ENCODE measurements at places on chromosomes 3 and 15.

DNA sequence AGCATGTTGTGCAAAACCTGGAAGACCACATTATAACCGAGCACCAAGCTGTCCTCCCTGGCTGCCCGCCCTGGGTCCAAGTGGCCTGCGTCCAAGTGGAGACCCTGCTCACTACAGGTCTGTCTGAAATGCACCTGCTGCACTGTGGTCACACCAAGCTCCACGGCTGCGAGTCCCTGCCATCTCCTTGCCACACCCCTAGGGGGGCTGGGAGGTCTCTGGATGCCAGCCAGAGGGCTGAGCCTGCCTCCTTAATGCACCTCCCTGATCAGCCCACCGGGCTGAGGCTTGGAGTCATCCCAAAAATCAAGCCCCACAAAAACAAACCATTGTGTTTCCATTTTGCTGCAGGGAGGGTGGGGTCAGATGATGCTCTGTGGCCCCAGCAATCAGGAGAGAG lies 187.1 kb downstream of the MEGF11 start:
- DNase-seq = no peak

GRCh38 chr3:133361435-133361834 lies 38.4 kb upstream of the BFSP2 start:
- DNase-seq = no peak

DNA sequence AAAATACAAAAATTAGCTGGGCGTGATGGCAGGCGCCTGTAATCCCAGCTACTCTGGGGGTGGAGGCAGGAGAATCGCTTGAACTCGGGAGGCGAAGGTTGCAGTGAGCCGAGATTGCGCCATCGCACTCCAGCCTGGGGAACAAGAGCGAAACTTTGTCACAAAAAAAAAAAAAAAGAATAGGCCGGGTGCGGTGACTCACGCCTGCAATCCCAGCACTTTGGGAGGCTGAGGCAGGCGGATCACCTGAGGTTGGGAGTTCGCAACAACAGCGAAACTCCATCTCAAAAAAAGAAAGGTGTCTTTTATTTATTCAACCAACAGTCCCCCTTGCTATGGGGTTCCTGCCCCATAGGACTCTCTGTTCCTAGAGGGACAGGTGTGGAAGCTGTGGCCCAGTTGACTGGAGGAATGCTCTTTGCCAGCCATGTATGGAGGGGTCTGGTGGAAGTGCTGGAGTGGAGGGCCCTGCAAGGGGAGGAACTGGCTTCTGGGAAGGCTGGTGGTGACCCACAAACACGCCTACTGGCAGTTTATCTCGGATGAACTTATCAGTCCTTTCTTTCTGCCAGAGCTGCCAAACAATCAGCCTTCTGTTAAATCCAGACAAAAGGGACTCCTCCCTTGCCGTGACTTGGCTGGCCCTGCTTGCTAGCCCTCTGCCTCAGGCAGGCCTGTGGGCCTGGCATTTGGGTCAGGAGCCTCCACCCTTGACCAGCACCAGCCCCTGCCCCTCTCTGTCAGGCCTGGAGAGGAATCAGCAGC lies 4.6 kb upstream of the DAG1 start:
- DNase-seq = peak; percentile 81

DNA sequence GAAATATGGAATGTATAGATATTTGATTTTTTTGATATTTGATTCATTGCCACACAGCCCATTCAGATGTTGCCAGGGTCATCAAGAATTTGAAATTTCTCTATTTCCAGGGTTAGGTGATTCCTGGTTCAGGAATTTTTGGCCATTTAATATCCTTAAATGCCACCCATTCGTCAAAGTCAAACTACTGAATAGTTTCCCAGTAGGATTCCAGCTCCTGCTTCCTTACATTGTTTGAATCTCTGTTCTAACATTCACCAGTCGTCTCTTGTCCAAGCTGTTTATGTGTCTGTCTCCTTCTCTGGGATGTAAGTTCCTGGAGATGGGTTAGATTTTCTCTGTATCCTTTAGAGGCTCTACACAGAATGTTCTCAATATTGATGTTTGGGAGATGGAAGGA lies 124.9 kb upstream of the TLE3 start:
- no peak for DNase-seq

DNA sequence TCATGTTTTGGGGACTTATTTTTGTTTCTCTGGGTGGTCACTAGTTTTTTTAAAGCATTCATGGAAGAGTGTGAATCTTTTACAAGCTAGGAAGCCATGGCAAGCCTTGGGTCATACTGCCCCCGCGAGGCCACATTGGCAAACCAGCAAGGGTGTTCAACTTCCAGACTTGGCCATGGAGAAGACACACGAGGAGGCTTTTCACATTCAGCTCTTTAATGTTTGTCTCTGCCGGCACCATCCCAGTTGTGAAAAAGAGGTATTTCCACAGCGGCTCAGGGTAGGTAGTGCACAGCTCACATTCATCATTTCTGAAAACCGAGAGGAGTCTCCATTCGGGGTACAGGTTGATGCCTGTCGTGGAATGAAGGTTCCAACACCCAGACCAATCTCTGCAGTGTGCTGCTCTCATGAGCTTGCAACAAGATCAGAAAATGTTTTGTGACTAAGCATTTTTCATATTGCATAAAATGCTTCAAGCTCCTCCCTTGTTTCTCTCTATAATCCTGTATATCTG lies 7.7 kb downstream of the CCR5 start:
- peak; percentile 71 for DNase-seq

GRCh38 chr15:68114356-68114755 lies 60.2 kb downstream of the PIAS1 start:
- peak; percentile 15 for DNase-seq

DNA sequence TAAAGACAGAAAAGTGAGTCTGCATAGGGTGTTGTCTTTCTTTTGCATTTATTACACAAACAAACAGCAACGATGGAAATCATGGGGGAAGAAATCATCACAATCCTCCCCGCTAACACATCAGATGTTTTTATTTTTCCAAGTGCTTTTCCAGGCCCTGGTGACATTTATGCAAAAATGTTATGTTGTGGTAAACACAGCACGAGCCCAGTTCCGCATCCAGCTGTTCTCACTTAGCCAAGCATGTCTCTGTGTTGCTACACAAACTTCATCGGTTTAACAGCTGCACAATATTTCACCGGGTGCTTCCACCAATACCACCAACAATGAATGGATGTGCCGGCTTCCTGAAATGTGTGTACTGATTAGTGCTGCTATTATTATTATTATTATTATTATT lies 53.7 kb upstream of the ABHD17C start:
- no peak for DNase-seq

DNA sequence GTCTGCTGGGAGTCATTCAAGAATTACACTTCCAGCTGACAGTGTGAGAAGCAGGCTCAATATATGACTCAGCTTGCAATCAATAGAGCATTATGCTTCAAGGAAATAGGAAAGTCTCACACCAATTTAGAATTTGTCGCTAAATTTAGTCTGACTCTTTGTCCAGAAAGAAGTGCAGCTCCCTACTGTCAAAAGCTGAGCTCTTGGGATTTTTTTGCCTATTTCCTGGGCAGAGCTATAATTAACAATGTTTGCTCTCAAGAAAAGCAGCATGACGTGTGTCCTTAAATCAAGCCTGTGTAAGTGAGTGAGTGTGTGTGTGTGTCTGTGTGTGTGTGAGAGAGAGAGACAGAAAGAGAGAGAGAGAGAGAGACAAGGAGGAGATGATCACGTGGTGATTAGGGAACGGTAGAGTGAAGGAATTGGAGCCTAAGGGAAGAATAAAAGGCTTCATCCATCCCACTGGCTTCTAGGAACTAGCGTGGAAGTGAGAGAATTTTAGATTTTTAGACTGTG lies 16.4 kb upstream of the SLC35G2 start:
- DNase-seq = peak; percentile 66

- peak; percentile 37 for DNase-seq
Measured at GRCh38 chr3:67712259-67712658, 57.8 kb upstream of the SUCLG2 start.

GRCh38 chr3:73559749-73560148 lies 65.0 kb downstream of the PDZRN3 start:
- DNase-seq = no peak

- no peak for DNase-seq
Measured at GRCh38 chr15:81337241-81337640, 13.3 kb upstream of the STARD5 start.

- no peak for DNase-seq
Measured at GRCh38 chr15:33724321-33725036, 243.8 kb upstream of the CHRM5 start.

DNA sequence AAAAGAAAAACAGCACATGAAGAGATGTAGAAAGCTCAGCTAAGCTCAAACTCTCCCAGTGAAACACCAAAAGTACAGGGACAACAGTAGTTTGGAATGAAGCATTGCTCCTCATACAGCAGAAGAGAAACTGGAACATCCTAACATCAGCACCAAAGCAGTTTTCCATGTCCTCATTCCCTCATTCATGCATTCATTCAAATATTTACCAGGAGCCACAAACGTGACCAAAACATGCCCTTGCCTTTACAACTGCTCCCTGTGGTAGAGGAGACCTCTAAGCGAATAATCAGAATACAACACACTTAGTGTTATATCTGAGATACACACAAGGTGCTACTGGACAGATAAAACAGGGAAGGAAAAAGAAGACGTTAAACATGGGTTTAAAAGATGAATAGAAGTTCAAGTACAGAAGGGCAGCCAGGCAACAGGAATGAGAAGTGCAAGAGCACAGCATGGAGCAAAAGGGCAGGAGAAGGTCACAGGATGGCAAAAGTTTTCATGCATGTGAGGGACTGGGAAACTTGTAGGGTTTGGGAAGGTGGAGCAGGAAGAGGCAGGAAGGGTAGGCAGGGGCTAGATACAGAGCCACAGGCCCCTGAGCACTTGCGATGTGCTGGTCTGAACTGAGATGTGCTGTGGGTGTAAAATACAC lies 58.5 kb upstream of the LMCD1 start:
- no peak for DNase-seq
